ENCODE measurements at places on chromosomes 5 and 9. TPM values are rescaled to one million over a fixed set of nuclear protein-coding genes. Genes with fewer than 3 reads are reported as not detected.

GRCh38 chr5:132046880-132047299 lies 13.6 kb upstream of the IL3 start:
- DNase-seq = no peak

Gene AFAP1L1
- total RNA-seq = 4.0 TPM

- no peak for DNase-seq
These were observed 4.6 kb upstream of the TRAF2 start for GRCh38 chr9:136881691-136882108.

Gene DNAH5
- 0.11 TPM for total RNA-seq

Gene ATOX1
- total RNA-seq = 54.6 TPM

Gene FGF18
- not detected for total RNA-seq

Gene ACOT12
- not detected for total RNA-seq

Gene FBP1
- total RNA-seq = 51.4 TPM

GRCh38 chr5:55036477-55036876 lies 12.4 kb downstream of the GZMK start:
- DNase-seq = no peak

DNA sequence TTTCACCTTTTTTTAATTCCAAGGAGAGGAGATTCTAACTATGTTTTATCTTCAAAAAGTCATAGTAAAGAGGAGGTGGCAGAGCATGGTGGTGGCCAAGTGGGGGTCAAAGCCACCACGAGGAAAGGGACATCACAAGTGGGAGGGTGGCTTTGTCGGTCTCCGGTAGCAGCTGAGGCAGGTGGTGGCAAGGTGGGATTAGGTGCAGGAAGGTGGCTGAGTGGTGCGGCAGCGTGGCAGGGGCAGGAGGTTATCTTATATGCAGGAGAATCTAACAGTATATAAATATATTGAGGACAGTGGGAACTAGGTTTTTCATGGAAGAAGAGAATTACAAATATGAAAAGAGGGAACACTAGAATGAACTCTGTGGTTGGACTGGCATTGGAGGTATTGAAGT lies 196.8 kb downstream of the FSTL4 start:
- no peak for DNase-seq

DNA sequence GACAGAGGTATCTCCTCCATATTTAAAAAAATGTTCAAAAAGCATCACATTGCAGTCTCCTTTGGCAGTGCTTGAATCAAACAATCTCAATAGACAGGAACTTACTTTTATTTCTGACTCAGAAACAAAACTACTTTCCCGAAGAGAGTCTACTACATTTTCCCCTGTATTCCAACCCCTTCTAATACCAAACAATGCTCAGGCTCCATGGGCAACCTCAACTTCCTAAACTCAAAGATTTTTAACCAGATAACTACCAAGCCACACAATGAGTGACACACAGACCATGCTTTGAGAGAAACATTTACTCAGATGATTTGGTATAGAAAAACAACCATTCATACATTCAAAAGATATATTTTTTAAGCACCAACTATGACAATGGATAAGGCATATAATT lies 70.5 kb downstream of the APBA1 start:
- no peak for DNase-seq

GRCh38 chr5:41459557-41459956 lies 50.8 kb downstream of the PLCXD3 start:
- no peak for DNase-seq

GRCh38 chr5:158288272-158288657 lies 429.3 kb upstream of the CLINT1 start:
- no peak for DNase-seq

DNA sequence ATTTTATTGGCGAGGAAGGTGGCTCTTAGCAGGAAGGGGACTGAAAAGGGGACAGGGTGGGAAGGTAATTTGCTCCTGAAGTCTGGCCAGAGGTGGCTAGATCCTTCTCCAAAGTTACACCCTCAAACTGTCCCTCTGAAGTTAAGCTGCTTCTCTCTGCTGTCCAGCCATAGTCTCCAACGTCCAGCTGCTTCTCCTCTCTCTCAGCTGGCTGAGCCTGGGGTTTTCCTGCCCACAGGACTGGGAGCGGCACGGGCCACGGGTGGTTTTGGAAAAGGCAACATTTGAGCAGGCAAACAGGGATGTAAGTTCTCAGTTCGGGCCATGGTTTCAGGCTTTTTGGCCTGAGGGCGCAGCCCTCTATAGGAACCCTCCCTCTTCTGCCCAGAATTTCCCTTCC lies 128.3 kb downstream of the YIPF5 start:
- no peak for DNase-seq
